Occipital lobe (tissue), 3 donors: ENCODE measurements at places on chromosomes 13 and 19.
A peak's percentile ranks its signal among the peaks of the same experiment; 100 is the strongest.

DNA sequence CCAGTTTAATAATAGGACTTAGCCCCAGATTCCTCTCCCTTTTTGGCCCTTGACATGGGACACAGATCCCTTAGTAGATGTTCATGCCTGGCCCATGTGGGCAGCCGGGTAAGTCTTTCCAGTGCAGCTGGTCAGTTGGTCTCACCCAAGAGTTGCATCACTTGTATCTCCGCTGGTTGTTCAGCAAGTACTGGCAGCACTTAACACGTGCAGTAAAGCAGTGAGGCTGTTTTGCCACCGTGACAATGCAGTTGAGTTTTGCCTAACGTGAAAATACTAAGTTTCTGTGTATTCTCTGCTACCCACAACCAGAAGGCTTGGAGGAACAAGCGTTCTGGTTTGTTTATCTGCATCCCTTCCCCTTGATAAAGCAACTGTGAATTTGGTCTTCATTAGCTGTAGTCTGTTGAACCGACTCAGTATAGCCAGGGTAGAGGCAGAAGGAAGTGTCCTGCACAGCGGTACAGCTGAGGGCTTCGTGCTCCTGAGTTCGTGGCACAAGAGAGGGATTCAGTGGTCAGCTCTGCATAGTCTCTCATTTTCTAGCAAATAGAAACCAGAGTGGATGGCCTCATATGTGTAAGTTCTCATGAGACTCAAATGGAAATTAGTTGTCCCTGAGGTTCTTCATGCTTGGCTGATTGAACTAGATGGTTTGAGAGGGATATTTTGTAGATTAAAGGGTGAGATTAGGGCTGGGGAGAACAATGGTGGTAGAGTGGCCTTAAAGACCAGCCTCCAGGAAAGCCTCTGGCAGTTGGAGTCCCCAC lies 50.3 kb downstream of the ARHGEF7 start:
- no peak for DNase-seq

DNA sequence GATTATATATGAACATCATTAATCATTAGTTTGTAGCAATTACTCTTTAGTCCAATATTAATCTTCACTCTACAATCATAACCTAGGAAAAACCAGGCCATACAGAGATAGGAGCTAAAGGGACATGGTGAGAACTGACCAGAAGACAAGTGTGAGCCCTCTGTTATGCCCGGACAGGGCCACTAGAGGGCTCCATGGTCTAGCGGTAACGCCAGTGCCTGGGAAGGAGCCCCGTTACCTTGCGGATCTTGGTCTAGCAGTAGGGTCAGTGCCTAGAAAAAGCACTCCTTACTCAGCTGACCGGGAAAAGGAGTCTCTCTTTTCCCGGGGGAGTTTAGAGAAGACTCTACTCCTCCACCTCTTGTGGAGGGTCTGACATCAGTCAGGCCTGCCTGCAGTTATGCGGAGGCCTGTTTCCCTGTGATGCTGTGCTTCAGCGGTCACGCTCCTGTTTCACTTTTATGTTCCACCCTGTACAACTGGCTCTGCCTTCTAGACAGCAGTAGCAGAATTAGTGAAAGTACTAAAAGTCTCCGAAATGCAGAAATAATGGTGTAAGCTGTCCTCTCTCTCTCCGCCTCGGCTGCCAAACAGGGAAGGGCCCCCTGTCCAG lies 13.8 kb downstream of the OR7D4 start:
- DNase-seq = peak; percentile 12

DNA sequence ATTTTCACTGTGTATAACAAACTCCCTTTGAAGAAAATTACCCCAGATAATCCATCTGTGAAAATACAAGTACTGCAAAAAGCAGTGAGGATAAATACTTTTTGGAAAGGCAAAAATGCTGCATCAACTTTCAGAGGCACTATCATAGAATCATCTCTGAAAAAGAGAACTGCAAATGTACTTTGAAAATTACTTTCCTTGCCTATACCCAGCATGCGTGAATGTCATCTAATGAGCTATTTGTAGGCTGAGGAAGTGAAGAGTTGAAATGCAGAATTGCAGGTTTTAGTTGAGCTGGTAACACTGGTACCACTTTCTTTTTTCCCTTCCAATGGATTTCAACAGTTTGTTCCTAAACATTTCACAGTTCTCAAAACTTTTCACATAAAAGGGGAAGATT lies 196.7 kb downstream of the TBC1D4 start:
- DNase-seq = no peak

DNA sequence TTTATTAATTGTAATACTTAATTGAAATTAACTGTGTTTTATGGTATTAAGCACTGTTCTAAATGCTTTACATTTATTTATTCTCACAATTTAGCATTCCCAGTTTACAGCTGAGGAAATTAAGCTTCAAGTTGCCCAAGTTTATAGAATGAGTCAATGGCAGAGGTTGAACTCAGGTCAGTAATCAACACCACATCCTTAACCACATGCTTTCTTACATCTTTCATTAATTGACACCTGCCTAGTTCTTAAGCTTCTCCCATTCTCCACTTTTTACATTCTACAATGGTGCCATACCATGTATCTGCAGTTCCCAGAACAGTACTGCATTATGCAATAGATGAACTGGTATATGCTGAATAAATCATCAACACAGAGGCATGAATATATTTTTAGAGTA lies 11.7 kb upstream of the RBM26 start:
- no peak for DNase-seq

GRCh38 chr13:46982856-46983582 lies 86.2 kb upstream of the HTR2A start:
- no peak for DNase-seq
